Thyroid gland (tissue), 4 donors: ENCODE measurements at places on chromosomes 3 and 15.

DNA sequence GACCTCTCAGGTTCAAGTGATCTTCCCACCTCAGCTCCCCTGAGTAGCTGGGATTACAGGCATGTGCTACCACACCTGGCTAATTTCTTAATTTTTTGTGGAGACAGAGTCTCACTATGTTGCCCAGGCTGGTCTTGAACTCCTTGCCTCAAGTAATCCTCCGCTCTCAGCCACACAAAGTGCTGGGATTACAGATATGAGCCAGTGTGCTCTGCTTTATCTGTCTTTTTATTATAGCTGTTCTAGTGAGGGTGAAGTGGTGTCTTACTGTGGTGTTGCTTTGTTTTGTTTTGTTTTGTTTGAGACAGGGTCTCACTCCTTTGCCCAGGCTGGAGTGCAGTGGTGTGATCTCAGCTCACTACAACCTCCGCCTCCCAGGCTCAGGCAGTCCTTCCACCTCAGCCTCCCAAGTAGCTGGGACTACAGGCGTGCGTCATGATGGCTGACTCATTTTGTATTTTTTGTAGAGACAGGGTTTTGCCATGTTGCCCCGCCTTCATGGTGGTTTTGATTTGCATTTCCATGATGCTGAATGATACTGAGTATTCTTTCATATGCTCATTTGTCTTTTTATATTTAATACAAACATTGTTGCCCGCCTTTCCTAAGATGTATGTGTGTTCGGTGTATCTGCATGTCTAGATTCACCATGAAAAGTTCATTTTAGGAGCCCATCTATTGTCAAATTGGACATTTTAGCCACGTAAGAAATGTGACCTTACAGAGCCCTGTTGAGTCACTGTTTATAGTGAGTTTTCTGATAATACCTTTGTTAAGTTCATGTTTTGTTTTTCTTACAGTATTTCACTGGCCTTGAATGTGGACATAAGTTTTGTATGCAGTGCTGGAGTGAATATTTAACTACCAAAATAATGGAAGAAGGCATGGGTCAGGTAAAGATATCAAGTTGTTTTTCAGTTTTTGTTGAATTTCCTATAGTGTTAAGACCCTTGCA lies 80.6 kb downstream of the ARIH1 start:
- DNase-seq, result no peak

- no peak for DNase-seq
Observed at GRCh38 chr15:35665896-35666536, 120.1 kb upstream of the DPH6 start.

GRCh38 chr15:85099195-85099803 lies 117.6 kb downstream of the PDE8A start:
- DNase-seq, result no peak

DNA sequence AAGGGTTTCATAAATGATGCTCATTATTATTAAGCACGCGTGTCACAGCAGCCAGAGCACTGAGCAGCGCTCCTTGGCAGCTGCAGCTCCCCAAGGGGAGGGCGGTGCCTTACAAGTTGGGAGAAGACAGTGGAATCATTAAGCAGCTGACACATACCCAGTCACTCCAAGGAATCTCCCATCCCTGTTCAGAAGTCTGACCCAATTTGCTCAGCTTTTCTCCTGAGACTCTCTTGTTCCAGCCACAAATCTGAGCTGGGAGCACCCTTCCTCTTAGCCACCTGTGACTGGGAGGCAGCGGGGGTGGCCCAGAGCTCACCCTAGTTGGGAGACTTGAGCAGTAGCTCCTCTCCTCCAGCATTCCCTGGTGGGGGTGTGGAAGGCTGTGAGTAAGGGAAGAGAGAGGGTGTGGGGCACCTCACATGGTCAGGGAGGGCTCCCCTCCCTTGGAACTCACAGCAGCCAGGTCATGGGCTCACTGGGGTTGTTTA lies 64.3 kb downstream of the DUT start:
- DNase-seq, result peak; percentile 23
